CD4-positive, alpha-beta T cell (primary cell): ENCODE measurements at places on chromosomes 11 and 22.

GRCh38 chr22:19085233-19085718, 36.9 kb downstream of the DGCR2 start:
- DNase-seq, result no peak

DNA sequence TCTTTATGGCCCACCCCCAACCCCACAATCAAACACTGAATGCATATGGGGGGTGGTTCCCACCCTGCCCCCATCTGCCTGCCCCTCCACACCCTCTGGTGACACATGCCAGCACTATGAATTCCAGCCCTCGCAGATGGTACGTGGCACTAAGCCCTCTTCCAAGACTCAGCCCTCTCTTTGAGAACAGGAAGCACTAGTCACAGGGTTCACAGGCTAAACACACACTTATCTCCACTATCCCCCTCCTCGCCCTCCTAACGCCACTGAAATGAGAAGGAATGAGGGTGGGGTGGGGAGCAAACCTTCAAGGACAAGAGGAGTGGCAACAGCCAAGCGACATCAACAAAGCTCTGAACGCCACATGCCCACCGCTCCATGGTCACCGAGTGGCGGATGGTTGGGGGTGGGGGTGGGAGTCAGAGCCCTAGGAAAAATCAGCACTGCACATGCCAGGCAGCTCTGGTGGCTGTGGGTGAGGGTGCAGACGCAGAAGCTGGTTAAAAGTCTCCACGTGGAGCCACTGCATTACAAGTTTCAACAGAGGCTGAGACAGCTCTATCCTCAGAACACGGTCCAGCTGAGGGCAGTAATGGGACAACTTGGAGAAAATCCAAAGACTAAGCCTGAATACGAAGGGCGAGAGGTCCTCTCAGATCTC, 33.6 kb downstream of the TMEM184B start:
- DNase-seq, result no peak

GRCh38 chr11:80165744-80166143, 724.9 kb upstream of the TENM4 start:
- DNase-seq, result no peak

DNA sequence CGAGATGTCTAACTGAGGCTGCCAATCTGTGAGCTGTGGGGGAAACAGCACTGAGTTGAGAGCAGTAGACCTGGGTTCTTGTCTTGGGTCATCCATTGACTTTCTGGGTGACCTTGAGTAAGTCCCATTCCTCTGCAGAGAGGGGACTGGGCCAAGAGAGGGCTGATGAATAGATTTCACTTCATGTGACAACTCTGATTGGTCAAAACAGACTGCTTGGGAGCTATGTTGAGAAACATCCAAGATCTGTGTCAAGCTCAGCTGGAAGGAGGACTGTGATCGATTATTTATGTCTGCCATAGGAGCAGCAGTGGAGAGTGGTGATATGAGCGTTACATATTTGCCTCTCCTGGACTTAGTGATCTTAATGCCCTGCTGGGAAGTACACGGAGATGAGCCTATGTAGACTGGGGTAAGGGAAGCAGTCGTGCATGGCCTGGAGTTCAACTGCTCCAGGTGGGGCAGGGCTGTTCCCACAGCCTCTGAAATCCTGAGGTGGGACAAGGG, 47.7 kb downstream of the OTOG start:
- DNase-seq, result peak; percentile 1

DNA sequence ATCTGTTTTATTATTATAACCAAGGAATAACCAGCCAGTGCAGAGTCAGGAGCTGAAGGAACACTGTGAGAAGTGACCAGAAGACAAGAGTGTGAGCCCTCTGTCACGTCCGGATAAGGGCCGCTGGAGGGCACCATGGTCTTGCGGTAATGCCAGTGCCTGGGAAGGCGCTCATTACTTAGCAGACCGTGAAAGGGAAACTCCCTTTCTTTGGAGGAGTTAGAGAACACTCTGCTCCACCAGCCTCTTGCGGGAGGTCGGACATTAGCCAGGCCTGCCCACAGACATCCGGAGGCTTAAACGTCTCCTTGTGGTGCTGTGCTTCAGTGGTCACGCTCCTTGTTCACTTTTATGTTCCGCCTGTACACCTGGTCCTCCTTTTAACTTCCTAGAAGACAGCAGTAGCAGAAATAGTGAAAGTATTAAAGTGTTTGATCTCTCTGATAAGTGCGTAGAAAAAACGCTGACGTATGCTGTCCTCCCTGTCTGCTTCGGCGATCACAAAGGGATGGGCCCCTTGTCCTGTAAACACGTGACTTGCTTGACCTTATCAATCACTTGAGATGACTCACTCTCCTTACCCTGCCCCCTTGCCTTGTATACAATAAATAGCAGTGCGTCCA, 120.6 kb upstream of the LMO1 start:
- DNase-seq, result no peak

DNA sequence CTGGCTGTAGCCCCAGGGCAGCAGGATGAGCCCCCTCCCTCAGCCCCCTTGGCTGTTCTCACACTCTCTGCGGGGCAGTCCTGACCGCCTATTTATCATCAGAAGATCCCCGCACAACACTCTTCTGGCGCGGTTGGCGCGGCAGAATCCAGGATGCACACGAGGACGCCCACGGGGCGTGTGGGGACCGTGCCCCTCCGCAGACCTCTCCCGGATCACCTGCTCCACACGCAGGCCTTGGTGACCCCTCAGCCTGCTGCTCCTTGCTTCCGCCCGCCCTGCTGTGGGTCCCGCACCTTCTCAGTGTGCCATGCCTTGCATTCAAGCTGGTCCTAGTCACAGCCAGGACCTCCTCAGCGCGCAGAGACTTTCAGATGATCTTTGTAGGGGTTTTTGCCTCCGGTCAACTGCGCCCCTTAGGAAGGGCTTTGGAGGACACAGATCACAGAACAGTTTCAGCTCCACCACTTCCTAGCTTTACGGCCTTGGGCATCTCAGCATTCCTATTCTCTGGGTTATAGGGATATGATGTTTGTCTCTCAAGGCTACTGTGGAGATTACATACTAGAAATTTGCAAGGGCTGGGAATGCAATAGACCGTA, 841 bp upstream of the TUB start:
- DNase-seq, result no peak

DNA sequence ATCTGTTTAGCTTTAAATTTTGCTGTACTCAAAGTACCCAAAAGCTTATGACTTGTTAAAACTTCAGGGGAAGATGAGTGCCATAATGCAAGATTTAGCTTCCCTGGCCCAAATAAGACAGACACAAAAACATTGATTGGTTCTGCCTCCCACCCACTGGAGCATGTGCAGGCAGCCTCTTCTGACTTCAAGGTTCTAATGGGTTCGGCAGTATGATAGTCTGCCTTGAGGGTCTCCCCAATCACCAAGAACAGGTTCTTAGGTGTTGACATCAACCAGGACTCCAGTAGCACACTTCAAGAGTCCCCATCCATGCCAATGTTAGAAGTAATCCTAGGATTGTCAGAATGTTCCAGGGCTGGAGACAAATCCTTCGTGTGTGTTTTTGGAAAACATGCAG, 12.5 kb downstream of the EIF4G2 start:
- no peak for DNase-seq

- no peak for DNase-seq
Observed at GRCh38 chr11:32116668-32117067, 25.8 kb downstream of the RCN1 start.

- DNase-seq, result no peak
Observed at GRCh38 chr11:59545179-59546020, 34.1 kb downstream of the OR4D9 start.

DNA sequence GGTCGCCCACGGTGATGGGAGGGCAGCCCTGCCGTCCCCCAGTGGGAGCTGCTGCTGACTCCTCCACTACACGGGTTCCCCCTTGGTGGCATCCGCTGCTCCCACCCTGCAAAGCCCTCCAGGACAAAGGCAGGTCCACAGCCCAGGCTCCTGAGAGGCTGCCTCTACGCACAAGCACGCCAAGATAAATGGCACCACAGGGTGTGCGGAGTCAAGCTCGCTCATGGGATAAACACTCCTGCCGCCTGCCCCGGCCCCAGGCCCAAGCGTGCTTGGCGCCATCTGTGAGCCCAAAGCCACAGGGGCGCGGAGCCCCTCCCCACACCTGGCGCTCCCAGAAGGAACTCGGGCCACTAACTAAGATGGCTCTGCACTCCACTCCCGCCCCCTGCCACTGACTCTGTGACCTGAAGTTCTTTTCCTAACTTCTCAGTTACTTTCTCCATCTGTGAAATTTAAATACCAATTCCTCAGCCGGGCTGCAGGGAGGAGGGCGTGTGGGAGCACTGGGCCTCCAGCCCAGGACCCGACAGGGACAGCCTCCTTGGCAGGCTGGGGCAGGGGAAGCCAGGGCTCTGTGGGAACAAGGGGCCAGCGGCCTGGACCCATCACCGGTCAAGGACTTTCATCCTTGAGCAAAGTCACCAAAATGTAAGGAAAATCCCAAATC, 14.9 kb downstream of the EHD1 start:
- no peak for DNase-seq

GRCh38 chr22:20779818-20780158, 5.9 kb downstream of the SERPIND1 start:
- DNase-seq, result no peak

DNA sequence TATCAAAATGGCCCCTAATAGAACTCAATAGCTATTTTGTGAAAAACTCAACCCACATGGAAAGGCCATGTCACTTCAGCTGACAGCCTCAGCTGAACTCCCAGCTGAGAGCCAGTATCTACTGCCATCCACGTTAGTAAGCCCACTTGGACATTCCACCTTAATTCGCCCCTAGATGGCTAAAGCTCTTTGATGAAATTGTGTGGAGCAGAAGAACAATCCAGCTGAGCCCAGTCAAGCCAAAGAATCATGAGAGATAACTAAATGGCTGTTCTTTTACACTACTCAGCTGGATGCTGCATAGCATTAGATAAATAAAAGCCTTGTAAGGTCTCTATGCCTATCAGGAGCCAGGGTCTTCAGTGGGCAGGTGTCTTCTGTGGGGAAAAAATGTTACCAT, 396.8 kb downstream of the AASDHPPT start:
- no peak for DNase-seq

GRCh38 chr11:64244107-64244506, 2.6 kb downstream of the PPP1R14B start:
- no peak for DNase-seq

GRCh38 chr11:108939135-108939534, 274.3 kb downstream of the DDX10 start:
- no peak for DNase-seq

DNA sequence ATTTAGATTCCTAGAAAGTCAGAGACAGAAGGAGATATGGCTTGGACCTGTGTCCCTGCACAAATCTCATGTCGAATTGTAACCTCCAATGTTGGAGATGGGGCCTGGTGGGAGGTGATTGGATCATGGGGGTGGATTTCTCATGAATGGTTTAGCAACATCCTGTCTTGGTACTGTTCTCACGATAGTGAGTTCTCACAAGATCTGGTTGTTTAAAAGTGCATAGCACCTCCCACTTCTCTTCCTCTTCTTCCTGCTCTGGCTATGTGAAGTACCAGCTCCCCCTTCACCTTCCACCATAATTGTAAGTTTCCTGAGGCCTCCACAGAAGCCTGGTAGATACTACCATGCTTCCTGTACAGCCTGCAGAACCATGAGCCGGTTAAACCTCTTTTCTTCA, 27.6 kb upstream of the PAMR1 start:
- DNase-seq, result no peak

- no peak for DNase-seq
Observed at GRCh38 chr11:16981651-16982194, 32.5 kb downstream of the PLEKHA7 start.

DNA sequence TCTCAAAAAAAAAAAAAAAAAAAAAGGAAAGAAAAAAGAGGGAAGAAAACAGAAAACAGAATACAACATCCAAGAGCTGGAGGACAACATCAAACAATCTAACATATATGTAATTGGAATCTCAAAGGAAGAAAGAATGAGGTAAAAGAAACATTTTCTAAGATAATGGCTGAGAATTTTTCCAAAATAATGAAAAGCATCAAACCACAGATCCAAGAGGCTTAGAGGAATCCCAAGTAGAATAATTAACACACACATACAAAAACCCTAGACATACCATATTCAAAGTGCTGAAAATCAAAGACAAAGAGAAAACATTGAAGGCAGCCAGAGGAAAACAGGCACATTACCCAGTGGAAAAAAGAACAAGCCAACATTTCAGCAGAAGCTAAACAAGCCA, 4.9 kb downstream of the SULT4A1 start:
- DNase-seq, result no peak

GRCh38 chr11:85826116-85826855, 15.3 kb upstream of the SYTL2 start:
- DNase-seq, result no peak

GRCh38 chr11:72237112-72237931, 6.7 kb downstream of the PHOX2A start:
- no peak for DNase-seq

- peak; percentile 20 for DNase-seq
Observed at GRCh38 chr11:8913961-8914660, 3.1 kb downstream of the AKIP1 start.

GRCh38 chr11:77062924-77063323, 3.8 kb upstream of the CAPN5 start:
- no peak for DNase-seq

- no peak for DNase-seq
Observed at GRCh38 chr11:342328-342727, 21.7 kb upstream of the IFITM3 start.

GRCh38 chr11:131840545-131840944, 470.1 kb downstream of the NTM start:
- DNase-seq, result no peak

DNA sequence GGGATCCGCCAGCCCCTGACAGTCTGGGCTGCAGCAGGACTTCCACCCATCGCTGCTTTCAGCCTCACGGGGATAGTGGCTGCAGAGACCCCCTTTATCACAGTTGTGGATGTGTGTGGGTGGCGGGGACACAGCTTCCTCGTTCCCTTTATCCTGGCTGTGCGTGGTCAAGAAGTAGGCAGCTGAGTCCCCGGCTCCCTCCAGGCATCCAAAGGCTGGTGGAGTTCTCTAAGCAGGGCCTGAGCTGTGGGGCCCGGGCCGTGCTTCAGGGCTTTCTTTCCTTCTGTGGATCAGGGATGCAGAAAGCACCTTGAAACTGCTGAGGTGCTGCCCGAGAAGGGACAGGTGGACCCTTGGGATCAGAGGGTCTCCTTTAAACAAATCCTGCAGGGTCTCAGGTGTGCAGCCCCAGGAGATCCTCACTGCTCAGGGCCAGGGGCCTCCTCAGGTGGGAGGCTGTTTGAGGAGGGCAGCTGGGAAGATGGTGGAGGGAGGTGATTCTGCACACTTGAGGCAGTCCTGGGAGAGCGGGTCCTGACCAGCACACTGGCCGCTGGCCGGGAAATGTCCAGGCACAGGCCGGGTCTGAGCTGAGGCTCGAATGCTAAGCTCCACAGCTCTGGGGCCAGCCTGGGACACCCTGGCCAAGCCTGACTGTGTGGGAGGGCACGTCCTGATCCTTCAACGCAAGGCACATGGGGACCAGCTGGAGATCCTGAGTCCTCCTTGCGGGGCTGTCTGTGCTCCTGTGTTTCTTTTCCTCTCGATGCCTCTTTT, 1024.3 kb downstream of the BRD1 start:
- DNase-seq, result no peak
